ENCODE measurements at places on chromosomes 6 and 20.

- DNase-seq, result no peak
Observed at GRCh38 chr6:6635869-6636268, 47.3 kb downstream of the LY86 start.

GRCh38 chr6:27890445-27891319 lies 21.5 kb downstream of the OR2B2 start:
- peak; percentile 67 for DNase-seq

GRCh38 chr20:3208786-3209256 lies 477 bp upstream of the ITPA start:
- no peak for DNase-seq

DNA sequence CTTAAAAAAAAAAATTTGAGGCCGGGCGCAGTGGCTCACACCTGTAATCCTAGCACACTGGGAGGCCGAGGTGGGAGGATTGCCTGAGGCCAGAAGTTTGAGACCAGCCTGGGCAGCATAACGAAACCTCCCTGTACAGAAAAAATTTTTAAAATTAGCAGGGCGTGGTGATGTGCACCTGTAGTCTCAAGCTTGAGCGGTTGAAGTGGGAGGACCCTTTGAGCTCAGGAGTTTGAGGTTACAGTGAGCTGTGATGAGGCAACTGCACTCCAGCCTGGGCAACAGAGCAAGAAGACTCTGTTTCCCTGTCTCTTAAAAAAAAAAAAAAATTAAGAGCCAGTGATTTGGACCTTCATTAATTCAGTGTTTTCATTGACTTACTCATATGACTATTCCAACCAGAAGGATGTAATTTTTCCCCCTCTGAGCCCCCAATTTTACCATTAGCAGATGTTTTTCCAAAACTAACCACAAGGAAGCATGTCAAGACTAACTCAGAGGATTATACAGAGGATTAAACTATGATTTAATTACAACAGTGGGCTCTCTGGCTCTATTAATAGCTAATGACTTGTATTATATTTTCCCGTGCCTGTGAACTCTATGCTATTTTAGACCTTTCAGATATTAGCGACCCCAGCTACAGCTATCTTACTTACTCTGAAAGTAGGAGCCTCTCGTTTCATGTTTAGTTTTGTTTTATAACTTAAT lies 75.1 kb downstream of the ARID1B start:
- no peak for DNase-seq

DNA sequence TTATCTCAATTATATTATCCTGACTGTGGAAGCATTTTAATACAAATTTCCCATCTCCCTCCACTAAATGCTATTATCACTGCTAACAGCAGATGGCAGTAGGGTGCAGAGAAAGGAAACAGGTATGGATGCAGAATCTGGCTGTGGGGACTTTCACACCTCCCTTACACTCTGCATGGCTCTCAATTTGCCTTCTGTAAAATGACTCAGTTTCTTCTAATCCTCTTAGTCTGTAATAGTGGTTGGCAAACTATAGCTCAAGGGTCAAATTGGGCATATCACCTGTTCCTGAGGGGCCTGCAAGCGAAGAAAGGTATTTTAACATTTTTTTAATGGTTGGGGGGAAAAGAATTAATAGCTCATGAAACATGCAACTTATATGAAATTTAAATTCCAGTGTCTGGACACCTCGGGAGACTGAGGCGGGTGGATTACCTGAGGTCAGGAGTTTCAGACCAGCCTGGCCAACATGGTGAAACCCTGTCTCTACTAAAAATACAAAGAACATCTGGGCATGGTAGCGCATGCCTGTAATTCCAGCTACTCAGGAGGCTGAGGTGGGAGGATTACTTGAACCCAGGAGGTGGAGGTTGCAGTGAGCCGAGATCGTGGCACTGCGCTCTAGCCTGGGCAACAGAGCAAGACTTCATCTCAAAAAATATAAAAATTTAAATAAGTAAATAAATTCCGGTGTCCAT lies 83.5 kb downstream of the ZMYND8 start:
- no peak for DNase-seq

DNA sequence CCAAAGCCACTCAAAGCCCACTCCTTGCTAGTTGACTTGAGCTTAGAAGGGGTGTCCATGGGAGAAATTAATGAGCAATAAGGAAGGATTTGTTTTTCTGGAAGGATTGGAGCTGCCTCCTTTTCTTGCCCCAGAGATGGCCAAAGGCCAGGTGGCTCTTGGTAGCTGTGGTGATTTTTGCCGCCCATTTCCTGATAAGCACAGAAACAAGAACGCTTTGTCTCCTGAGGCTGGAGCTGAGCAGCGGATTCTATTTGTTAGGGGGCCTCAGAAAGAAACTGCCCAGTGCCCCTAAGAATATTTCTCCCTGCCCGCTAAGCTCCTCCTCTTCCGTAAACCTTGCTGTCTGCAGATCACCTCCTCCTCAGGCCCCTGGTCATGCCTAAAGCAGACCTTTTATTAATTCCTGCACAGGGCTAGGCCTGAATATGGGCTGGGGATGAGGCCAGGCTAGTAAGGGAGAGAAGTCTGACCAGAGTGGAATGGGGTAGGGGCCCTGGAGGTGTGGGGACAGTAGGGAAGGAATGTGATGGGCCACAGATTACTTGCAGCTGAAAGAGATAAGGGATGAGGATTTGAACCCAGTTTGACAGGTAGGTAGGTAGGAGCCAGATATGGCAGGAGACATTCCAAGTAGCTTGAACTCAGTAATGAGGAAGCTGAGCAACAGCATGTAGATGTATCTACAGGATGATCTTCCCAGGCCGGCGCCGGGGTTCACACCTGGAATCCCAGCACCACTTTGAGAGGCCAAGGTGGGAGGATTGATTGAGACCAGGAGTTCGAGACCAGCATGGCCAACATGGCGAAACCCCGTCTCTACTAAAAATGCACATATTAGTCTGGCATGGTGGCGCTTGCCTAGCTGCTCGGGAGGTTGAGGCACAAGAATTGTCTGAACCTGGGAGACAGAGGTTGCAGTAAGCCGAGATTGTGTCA lies 71.2 kb upstream of the NAA20 start:
- no peak for DNase-seq

- DNase-seq, result no peak
Observed at GRCh38 chr20:10551732-10552724, 116.9 kb downstream of the SLX4IP start.

DNA sequence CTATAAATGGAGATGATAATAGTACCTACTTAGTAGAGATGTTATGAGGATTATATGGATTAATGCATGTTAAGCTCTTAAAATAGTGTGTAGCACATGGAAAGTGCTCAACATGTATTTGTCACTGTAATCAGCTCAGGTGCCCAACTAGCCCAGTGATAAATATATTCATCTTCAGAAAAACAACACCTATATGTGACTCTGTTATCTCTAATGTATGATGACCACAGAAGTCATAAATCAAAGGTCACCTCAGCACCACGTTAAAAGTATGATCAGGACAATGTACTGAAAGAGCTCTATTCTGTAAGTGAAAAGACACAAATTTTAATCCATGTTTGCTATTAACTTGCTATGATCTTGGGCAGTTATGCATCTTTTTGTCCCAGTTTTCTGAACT lies 36.8 kb upstream of the TENT5A start:
- no peak for DNase-seq

GRCh38 chr6:110039981-110040383 lies 61.9 kb downstream of the GPR6 start:
- DNase-seq, result peak; percentile 31

- no peak for DNase-seq
Observed at GRCh38 chr6:20365456-20365855, 36.2 kb upstream of the E2F3 start.

GRCh38 chr6:113103634-113104361 lies 753.3 kb upstream of the MARCKS start:
- DNase-seq, result no peak

DNA sequence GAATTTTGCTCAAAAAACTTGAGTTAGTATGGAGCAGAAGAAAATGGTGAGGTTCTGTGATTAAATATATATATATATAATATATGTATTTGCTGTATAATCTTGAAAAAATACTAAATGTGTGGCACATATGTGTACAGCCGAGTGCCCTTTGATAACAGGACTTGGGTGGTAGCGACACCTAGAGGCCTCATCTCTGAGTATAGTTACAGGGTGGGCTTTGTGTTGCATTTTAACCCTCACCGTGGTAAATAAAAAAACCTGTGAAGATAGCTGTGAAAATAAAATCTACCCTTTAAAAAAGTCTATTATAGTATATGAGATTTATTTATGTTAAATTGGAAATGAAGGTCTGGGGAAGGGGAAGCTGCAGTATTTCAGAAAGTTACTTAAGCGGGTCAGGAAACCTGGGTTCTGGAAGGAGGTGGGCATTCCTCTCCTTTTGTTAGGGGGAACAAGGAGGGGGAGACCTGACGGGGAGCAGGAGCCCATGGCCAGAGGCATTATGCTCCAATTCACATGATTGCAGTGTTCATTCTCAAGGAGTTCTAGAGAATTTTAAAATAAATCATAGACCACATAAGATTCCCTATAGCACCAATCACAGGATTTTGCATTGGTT lies 82.7 kb downstream of the SH3BGRL2 start:
- no peak for DNase-seq

DNA sequence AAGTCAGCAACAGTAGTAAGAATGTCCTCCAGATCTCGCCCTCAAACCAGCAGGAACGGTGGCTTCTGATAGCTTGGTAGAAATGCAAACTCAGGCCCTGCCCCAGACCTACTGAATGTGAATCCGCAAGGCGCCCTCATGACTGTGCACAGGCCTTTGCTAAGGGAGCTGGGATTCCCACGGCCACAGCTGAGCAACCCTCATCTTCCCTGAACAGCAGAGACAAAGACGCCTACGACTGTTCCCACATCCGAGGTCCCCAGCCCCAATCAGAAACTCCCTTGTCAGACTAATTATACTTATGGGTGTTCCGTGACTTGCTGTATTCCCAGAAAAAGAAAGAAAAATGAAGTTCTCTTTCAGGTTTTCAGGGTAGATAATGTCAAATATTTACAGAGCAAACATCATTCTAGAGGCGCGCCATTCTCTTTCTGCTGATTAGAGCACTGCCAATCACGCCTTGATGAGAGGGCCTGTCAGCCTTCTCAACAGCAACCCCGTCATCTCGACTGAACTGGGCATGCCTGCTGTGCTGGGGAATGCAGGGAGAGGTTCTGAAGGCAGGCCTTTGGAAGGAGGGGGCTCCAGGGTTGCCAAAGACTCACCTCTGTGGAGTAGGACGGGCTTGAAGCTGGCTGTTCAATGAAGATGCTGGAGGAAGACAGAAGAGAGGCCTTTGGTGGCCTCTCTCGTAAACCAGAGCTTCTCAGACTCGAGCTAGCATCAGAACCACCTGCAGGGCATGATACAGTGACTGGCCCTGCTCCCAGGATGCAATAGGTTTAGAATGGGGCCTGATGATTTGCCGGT lies 79.9 kb downstream of the ZNF217 start:
- DNase-seq, result no peak
